ENCODE measurements at places on chromosomes 7 and 10.

GRCh38 chr10:126696684-126697083 lies 26.2 kb upstream of the C10orf90 start:
- DNase-seq: no peak

DNA sequence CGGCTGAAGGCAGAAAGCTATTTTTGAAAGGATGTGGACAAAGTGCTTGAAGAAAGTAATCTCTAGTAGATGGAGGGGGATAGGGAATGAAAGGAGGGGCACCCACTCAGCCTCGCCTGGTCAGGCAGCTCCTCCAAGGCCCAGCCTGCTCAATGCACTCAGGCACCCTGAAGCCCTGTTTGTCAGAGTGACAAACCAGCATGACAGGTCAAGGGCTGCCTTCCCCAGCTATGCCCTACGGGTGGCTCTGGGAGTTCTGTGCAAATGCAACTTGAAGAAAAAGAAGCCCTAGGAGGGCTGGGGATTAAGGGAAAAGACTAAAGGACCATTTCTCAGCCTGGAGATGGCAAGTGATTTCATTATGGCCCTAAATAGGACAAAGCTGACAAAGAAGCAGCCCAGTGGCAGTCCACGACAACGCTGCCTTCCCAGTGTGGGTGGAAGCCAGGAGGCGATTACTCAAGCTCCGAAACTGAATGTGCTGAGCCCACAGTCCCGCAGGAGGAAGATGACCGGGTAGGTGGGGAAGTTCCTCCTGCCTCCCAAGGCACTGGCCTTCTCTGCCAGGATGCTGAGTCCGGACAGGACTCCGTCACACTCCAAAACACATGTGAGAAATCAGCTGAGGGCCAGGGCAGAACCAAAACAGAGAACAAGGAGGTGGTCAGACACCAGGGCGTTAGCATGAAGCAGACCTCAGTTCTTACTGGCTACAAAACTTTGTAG lies 16.3 kb downstream of the LIPA start:
- no peak for DNase-seq

DNA sequence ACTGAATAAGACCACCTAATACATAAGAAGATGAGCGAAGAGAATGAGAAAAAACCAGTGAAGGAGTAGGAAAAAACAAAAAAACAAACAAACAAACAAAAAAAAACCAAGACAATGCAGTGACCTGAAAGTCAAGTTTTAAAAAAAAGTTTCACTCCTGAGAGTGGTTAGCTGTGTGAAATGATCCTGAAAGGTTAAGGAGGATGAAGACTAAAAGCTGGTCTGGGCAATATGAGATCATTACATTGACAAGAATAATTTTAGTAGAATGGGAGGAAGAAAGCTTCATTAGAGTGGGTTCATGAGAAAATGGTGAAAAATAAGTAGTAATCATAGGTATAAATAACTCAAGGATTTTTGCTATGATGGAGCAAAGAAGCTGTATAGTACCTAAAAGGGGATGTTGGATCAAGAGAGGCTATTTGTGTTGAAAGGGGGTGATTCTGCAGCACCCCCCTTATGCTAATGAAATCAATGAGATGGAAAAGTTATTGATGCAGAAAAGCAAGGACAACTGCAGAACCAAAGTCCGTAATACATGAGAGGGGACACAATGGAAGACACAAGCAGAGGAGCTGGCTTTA lies 80.2 kb downstream of the KMT2C start:
- no peak for DNase-seq

DNA sequence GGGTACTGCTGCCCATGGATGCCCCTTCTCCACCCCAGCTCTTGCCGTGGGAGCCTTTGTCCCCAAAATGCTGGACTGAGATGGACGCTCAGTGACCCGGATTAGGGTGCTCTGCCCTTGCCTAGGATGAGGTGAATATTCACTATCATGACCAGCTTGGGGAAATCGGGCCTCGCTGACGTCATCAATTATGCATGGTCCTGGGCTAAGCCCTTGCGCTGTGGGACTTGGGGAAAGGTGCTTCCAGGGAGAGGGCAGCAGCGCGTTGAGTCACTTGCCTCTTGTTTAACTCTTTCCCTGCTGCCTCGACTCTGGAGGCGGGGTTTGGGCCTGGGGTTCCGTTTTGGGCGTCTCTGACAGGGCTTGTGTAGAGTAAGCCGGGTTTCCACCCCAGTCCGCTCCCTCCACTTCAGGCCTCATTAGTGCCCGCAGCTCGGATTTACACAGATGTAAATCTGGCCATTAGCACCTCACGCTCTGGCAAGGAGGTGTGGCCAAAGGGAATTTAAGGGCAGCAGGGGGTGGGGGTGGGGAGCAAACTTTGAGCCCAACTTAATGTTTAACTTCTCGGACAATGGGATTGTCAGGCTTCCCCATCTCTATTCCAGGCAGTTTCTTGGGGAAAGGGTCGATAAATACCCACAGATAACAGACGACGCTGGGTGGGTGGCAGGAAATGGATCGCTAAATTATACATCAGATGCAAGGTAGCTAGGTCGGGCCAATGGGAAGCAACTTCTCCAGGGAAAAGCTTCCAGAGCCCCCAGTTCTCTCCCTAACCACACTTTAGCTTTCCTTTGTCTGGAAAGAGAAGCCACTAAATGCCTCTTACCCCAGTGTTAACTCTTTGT lies 51.3 kb upstream of the TCF7L2 start:
- DNase-seq: no peak

GRCh38 chr10:103542764-103543616 lies 49.5 kb downstream of the NEURL1 start:
- peak; percentile 30 for DNase-seq

All from CD4-positive, alpha-beta T cell treated with Interleukin-1 beta for 1 hour (primary cell).